ENCODE measurements at places on chromosomes 12 and 14.

GRCh38 chr12:51863363-51863932, 14.9 kb upstream of the FIGNL2 start:
- DNase-seq: no peak

DNA sequence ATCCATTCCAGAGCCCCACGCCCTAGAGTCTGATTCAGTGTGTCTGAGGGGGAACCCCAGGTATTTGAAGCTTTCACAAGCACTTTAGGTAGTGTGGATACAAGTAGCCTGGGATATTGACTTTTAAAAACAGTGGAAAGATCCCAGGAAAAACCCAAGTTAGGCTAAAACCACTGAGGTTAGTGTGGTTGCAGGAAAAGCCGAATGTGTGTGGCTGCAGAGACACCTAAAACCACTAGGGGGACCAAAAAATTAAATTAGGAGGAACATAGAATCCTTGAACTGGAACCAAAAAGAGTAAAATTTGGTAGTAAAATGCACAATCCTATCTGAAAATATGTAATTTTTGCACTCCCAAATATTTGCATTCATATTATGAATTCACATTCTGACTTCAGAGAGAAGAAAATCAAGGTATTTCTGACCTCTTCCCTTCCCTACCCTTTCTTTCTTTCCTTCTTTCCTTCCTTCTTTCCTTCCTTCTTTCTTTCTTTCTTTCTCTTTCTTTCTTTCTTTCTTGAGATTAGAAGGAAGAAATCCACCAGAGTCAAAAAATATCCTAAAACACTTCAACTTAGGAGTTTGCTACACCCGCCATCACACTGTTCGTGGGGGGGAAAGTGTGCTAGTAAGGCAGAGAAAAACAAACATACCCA, 37.8 kb downstream of the SLCO1A2 start:
- DNase-seq: no peak

- DNase-seq: no peak
Measured at GRCh38 chr14:61608245-61609165, 86.8 kb upstream of the HIF1A start.

- no peak for DNase-seq
Measured at GRCh38 chr12:88308825-88309224, 166.7 kb downstream of the TMTC3 start.

- DNase-seq: no peak
Measured at GRCh38 chr12:122672515-122672914, 30.6 kb downstream of the HCAR2 start.

DNA sequence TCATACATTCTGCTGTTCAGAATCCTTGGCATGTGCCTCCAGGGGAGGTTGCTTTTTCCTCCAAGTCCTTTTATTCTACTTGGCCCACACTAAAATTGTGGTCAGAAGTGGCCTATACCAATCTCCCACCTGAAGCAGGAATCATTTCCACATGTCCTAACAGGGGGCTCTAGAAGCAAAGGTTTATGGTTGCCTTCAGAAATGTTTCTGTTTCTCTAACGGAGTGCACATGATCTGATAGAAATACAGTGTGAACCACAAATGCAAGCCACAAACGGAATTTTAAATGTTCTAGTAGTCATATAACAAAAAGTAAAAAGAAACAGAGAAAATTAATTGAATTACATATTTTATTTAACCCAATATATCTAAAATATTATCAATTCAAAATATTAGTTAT, 4.0 kb downstream of the PTGER2 start:
- no peak for DNase-seq

DNA sequence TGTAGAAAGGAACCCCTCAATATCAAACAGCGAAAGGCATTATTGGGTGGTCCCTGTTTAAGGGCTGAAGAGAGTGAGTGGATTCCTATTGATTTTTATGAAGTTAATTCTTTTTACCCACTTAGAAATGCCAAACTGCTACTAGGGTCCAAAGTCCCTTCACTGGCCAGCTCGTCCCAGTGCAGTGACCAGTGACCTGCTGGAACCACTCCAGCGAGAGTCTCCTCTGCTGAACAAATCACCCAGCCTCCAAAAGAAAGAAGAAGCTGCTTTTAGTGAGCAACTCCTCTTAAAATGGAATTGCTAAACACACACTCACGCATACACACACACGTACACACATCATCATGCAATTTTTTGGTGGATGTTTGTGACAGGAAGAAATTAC, 198.2 kb upstream of the PLEKHG7 start:
- no peak for DNase-seq

DNA sequence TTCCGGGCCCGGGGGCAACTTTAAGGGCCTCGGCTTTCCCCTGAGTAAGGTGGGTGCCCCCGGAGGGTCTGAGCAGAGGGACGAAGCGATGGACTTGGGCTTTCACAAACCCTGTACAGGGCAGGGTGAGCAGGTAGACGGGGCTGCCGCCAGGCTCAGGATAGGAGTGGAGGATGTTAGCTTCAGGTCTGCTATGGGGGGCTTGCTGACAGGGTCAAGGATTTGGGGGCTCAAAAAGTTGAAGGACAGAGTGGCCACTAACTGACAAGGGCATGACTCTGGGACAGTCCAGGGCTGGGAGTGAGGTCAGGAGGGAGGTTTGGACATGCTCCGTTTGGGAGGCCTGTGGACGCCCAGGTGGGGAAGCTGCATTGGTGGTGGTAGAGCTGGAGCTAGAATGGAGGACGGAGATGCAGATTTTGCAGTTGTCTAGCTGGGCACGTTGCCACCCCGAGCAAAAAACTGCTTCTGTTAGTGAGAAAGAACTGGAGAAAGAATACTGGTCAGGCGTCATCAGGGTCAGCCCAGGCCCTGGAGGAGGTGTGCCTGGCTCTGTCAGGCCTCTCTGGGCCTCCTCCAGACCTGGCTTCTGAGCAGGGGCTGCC, 113.3 kb downstream of the ADGRD1 start:
- no peak for DNase-seq

GRCh38 chr12:119060847-119061796, 79.8 kb downstream of the SRRM4 start:
- DNase-seq: peak; percentile 72

- no peak for DNase-seq
Measured at GRCh38 chr12:75735853-75736252, 224.4 kb upstream of the KRR1 start.

DNA sequence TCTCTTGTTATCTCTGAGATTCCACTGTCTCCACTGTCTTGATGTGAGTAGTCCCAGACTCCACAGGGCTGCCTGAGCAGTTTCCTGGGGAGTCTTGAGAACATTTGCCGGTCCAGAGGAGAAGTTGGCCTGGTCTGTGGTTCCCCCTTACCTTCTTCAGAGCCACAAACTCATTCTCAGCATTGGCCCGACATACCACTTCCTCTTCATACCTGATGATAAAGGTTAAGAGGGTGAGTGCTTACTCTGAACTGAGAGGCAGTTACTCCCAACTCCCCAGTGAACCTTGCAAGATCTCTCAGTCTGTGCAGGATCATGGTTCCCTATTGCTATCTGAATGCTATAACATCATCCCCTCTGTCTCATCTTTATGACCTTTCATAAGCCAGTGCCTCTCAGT, 2.6 kb downstream of the KRT84 start:
- DNase-seq: peak; percentile 31

All from activated naive CD4-positive, alpha-beta T cell treated with anti-CD3 and anti-CD28 coated beads, Interleukin-2, amount 10 ng/mL, durations not matched to agents 7 days and 5 days (primary cell).